ENCODE measurements at places on chromosomes 1 and 21.

- no peak for DNase-seq
These were observed 125.0 kb upstream of the KCNK2 start for GRCh38 chr1:214957330-214958137.

DNA sequence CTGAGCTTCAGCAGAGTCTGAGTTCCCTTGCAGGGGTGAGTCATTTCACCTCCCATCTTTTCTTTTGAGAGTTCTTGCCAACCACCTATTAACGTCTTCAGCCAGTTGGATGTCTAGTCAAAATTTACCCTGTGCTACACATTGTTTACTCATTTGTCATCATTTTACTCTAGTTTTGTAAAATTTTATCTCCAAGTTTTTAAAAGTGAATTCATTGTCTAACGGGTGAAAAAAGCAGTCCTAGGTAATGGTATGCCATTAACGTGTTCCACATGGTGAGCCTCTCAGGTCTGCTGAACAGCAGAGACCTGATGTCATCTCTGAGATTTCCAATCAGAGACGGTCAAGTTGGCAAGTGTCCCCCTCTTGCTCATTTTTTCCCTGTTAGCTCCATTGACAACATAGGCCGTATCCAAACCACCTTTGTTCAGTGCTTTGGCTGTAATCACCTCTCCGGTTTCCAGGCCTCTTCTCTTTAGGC lies 85.4 kb downstream of the TBX15 start:
- DNase-seq = no peak

- no peak for DNase-seq
These were observed 124.5 kb upstream of the DPYD start for GRCh38 chr1:98045211-98045766.

GRCh38 chr21:31124010-31124409 lies 85.7 kb upstream of the KRTAP19-8 start:
- DNase-seq = no peak

- no peak for DNase-seq
These were observed 3.0 kb upstream of the MACO1 start for GRCh38 chr1:25427696-25428095.

DNA sequence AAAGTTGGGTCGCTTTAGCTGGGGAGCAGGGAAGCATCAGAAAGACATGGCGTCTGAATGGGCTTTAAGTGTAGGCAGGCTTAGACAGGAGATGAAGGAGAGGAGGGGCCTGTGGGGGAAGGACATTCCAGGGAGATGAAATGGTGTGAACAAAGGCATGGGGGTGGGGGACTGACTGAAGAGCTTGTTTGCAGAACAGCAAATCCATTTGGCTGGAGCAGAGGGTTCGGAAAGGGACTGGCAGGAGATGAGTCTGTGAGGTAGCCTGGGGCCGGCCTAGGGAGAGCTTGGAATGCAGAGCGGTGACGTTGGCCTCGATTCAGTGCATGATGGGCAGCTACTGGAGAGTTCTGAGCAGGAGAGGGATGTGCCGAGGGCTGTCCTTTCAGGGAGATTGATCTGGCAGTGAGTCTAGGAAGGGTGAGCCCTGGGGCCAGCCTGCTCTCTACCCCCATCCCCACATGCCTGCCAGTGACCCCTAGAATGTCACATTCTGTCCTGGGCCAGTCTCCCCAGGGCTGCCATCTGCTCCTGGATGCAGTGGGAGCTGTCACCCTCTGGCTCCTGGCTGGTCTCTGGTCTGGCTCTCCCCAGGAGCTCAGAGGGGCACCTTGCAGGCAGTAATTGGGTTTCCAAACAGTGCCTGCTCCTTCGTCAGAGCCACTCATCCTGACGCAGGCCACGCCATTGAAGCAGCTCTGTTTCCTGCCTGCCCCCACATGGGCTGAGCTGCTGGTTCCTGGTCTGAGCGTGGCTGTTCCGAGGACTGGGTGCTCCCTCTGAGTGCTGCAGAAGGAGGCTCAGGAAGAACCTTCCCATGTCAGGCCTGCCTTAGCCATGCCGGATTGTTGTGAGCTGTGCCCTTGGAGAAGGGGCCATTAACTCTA lies 22.3 kb upstream of the TMEM222 start:
- peak; percentile 58 for DNase-seq

DNA sequence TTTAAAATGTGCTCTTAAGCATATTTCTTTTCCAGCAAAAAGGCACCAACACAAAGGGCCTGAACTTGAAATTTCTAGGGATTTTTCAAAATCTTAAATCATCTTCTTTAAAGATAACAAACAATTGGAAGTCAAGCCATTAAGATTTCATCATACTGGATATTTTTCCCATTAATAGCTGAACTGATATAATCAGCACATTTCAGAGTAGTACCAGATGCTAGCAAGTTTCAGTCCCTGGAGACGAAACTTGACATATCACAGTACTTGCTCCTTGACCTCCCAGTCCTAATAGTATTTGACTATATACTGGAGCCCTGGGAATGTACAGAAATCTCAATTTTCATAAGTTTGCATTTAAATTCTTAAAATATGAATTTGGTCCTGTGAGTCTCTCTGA lies 10.2 kb upstream of the CDC7 start:
- no peak for DNase-seq
